ENCODE measurements at places on chromosomes 7 and 10.
A peak's percentile ranks its signal among the peaks of the same experiment; 100 is the strongest.

DNA sequence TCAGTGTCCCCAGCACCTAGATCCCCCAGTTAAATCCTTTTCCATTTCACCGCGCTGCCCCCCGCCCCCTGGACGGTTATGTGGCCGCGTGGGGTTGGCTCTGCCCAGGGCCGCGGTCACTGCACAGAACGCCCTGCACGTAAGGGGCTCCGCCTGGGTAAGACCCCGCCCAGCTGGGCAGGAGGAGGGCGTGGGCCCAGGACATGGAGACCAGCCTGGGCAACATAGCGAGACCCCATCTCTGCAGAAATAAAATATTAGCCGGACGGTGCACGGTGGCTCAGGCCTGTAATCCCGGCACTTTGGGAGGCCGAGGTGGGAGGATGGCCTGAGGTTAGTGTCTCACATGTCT, 650 bp upstream of the ZFAND2A start:
- peak; percentile 39 for DNase-seq

GRCh38 chr7:29606287-29606721, 42.7 kb downstream of the PRR15 start:
- no peak for DNase-seq

- DNase-seq: no peak
Measured at GRCh38 chr10:78716043-78716660, 352.6 kb upstream of the ZMIZ1 start.

GRCh38 chr10:24390746-24391145, 181.8 kb downstream of the KIAA1217 start:
- no peak for DNase-seq

DNA sequence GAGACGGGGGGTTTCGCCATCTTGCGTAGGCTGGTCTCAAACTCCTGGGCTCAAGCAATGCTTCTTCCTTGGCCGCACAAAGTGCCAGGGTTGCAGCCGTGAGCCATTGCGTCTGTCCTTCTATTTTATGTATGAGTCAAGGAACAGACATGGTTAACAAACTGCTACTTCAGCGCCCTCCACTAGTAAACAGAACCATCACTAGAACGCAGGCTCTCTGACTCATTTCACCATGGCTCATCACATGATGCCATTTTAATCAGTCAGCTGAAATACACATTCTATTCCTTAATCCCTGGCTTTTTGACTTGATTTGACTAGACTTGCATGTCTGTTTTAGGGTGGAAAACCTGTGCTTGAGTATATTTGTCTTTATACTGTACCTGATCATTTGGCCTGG, 41.3 kb downstream of the CELF2 start:
- peak; percentile 6 for DNase-seq
